Type B pancreatic cell (in vitro differentiated cells): ENCODE measurements at places on chromosomes 1 and 21.
A peak's percentile ranks its signal among the peaks of the same experiment; 100 is the strongest.

DNA sequence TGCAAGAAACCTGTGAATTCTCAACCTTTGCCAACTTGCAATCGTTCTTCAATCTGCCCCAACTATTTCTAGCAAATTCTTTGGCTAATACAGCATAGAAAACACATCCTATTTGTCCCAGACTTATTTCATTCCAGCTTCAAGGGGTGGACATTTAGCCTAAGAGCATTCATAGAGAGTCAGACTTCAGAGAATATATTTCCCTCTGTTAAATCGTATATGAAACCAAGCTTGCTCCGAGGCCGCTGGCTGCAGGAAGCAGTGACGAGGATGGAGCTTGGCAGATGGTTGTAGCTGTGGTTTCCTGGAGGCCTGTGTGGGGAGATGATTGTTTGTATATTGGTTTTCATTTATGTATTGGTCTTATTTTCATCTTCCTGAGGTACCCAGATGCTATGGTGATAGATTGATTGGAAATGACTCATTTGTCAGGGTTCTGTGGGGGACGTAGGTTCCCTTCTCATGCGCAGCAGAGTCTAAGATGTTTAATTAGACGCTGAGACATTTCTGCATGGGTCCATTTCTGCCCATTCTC is 26.1 kb downstream of the MAN1C1 start:
- peaks cover 5% of the 10 kb centered on the region for H3K4me1 ChIP-seq
- no peak overlapping the region for H3K4me3 ChIP-seq
- peak; percentile 20 for DNase-seq
- H3K36me3 ChIP-seq, result peaks cover 6% of the 10 kb centered on the region
- peaks cover 11% of the 10 kb centered on the region for H3K27me3 ChIP-seq

DNA sequence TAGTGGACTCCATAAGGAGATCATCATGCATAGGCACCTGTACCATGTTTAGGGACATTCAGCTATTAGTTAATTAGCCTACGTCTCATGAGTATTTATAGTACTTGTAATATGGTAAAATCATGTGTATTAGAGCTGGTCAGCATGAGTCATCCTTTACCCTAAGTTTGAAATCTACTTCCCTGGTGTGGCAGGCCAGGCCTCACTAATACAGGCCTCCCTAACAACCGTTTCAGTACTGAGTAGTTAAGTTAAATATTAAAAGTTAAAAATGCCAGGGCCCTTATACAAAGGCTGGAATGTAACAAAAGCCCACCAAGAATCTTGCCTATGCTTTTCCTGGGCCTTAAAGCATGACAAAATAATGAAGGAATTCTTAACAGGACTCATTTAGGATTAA is 356.3 kb upstream of the DPYD start:
- H3K27ac ChIP-seq, result no peak overlapping the region
- no peaks in the 10 kb centered on the region for H3K4me1 ChIP-seq
- DNase-seq, result no peak
- H3K27me3 ChIP-seq, result no peaks in the 10 kb centered on the region
- H3K4me3 ChIP-seq, result no peak overlapping the region
- H3K36me3 ChIP-seq, result no peaks in the 10 kb centered on the region

- H3K27ac ChIP-seq, result no peak overlapping the region
- peaks cover 33% of the 10 kb centered on the region for H3K4me1 ChIP-seq
- H3K4me3 ChIP-seq, result no peak overlapping the region
- no peaks in the 10 kb centered on the region for H3K36me3 ChIP-seq
- DNase-seq, result no peak
Measured at GRCh38 chr1:94058766-94059165, 62.2 kb downstream of the ABCA4 start.

- no peak for DNase-seq
- no peaks in the 10 kb centered on the region for H3K4me1 ChIP-seq
- no peak overlapping the region for H3K27ac ChIP-seq
- H3K4me3 ChIP-seq, result no peak overlapping the region
Measured at GRCh38 chr1:26553942-26554682, 24.6 kb downstream of the RPS6KA1 start.

- no peak for DNase-seq
- peaks cover 4% of the 10 kb centered on the region for H3K27me3 ChIP-seq
Measured at GRCh38 chr1:41315146-41315822, 46.0 kb upstream of the FOXO6 start.

DNA sequence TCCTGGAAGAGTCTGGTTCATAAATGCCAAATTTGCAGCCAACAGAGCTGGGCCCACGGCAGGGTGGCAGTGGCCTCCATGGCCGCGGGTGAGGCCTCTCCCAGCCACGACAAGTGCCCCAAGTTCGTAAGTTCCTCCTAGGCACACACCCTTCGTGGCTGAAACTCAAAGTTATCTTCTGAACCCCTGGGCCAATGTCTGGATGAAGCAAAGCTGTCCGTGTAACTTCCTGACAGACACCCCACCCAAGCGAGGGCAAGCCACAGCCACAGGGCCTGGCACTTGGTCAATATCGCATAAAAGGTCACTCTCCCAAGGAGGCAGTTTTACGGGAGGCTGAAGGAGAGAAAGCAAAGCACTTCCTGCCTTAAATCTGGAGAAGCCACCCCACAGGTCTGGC is 27.8 kb upstream of the GPR153 start:
- no peak for DNase-seq
- H3K36me3 ChIP-seq, result no peaks in the 10 kb centered on the region
- no peaks in the 10 kb centered on the region for H3K27me3 ChIP-seq
- no peaks in the 10 kb centered on the region for H3K4me1 ChIP-seq

DNA sequence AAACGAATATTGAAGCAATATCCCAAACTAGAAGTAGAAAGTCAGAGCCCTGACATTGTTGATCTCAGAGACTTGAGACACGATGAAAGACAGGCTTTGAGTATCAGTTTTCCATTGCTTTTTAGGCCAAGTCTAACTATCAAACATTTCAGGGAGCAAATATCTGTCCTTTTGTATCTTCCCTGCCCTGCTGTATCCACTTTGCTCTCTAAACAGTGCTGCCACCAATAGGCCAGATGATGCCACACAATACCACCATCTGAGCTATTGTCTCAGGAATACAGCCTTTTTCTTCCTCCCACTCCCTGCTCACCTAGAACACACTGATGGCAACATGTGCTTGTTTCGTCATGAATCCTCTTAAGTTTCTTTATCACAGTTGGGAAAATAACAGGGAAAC is 62.6 kb upstream of the SPAG17 start:
- no peak overlapping the region for H3K4me3 ChIP-seq
- H3K4me1 ChIP-seq, result peaks cover 19% of the 10 kb centered on the region
- no peak overlapping the region for H3K27ac ChIP-seq
- no peak for DNase-seq

DNA sequence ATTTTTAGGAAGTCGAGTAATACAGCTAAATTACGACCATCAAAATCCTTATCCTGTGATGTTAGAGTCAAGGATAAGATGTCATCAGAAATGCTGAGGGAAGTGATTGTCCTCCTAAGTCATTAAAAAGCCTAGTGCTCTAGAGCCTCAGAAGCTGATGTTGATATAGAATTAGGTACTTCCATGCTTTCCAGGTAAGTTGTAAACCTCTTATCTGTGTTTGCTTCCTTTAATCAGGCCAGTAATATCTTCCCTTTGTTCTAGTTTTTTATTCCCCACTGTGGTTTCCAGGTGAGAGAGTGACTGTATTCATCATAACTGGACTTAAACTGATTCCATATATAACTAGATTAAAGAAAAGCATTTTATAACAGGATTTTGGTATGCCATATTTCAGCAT is 44.4 kb downstream of the SMG7 start:
- DNase-seq, result no peak
- peaks cover 9% of the 10 kb centered on the region for H3K4me1 ChIP-seq
- H3K4me3 ChIP-seq, result no peak overlapping the region
- H3K36me3 ChIP-seq, result peaks cover 13% of the 10 kb centered on the region
- no peaks in the 10 kb centered on the region for H3K27me3 ChIP-seq

- no peak for DNase-seq
- H3K4me1 ChIP-seq, result peaks cover 62% of the 10 kb centered on the region
- no peak overlapping the region for H3K4me3 ChIP-seq
- no peaks in the 10 kb centered on the region for H3K27me3 ChIP-seq
Measured at GRCh38 chr1:56524263-56524662, 55.1 kb downstream of the PLPP3 start.

GRCh38 chr1:63864224-63864641 is 90.4 kb downstream of the ROR1 start:
- DNase-seq, result no peak
- no peaks in the 10 kb centered on the region for H3K27me3 ChIP-seq
- H3K36me3 ChIP-seq, result peaks cover 3% of the 10 kb centered on the region

DNA sequence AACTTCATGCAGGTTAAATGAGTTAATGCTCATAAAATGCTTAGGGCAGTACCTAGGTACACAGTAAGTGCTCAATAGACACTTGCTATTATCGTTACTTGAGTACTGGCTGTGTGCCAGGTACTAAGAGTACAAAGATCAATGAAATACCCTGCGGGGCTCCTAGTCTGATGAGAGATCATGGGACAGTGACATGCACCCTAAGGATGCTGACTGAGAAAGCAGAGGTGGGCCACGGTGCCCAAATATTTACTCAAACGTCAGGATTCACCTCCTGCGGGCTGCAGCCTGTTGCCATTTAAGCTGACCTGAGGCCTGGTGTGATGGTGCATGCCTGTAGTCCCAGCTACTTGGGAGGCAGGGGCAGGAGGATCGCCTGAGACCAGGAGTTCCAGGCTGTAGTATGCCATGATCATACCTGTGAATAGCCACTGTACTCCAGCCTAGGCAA is 19.8 kb upstream of the LUZP1 start:
- peak overlapping the region; percentile 93 for H3K27ac ChIP-seq
- no peaks in the 10 kb centered on the region for H3K4me1 ChIP-seq
- no peak for DNase-seq
- H3K27me3 ChIP-seq, result peaks cover 10% of the 10 kb centered on the region
- no peak overlapping the region for H3K4me3 ChIP-seq

DNA sequence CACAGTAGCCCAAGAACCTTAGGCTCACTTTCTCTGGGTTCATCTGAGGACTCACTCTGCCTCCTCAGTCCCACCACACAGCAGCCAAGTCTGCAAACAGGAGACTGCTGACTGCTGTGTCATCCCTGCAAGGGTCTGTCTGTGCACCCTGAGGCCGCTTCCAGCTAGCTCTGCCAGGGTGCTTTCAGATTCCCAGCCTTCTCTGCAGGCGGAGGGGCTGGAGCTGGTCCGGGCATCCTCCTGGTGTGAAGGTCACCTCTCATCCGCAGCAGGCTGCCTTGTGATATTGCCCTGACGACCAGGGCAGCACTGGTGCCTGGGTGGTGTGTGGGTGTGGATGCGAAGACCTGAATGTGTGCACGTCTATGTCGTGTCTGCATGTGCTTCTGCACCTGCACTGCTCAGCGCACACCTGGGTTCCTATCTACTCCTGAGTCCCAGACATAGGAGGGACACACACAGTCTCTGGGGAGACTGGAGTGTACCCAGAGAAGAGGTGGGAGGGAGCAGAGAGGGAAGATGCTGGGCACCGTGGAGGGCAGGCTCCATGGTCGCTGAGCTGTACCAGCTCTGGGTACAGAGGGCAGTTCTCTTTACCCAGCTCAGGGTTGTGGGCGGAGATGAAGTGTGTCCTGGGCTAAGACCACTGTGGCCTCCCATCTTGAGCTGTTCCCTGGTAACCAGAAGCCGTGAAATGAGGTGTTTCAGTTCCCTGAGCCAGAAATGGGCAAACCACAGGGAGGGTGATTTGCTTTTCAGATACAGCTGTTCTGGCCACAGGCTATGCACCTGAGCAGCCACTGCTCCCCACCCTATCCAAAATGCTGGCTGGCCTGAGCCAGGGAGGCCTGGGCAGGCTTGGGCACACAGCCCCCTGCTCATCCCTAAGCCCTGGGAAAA is 160.9 kb upstream of the CSF3R start:
- no peak overlapping the region for H3K4me3 ChIP-seq
- no peaks in the 10 kb centered on the region for H3K36me3 ChIP-seq
- no peak overlapping the region for H3K27ac ChIP-seq

DNA sequence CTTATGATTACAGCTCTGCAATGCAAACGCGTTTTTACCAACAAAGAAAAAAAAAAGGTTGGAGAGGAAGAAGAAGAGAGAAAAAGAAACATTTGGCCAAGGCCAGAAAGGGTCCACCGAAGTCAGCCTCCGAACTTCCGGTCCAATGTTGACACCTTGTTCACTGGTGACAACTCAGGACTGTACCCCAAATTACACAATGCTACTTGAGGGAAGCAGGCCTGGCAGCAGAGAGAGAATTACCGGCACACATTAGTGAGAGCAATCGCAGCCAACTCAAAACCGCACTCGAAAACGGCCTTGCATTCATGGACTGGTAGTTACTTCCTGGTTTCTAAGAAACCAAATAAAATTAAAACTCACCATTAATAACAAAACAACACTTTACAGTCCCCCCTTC is 652.5 kb downstream of the KIF26B start:
- no peak for DNase-seq
- H3K4me3 ChIP-seq, result no peak overlapping the region
- H3K4me1 ChIP-seq, result peaks cover 27% of the 10 kb centered on the region
- no peak overlapping the region for H3K27ac ChIP-seq
- no peaks in the 10 kb centered on the region for H3K27me3 ChIP-seq

- no peak overlapping the region for H3K27ac ChIP-seq
- H3K4me1 ChIP-seq, result peaks cover 18% of the 10 kb centered on the region
- no peak for DNase-seq
Measured at GRCh38 chr21:29430576-29430975, 131.9 kb downstream of the BACH1 start.

- peaks cover 43% of the 10 kb centered on the region for H3K27me3 ChIP-seq
- H3K36me3 ChIP-seq, result no peaks in the 10 kb centered on the region
- no peak for DNase-seq
- no peaks in the 10 kb centered on the region for H3K4me1 ChIP-seq
Measured at GRCh38 chr1:18246543-18246942, 138.9 kb downstream of the IGSF21 start.

GRCh38 chr1:64387389-64388285 is 82.3 kb upstream of the CACHD1 start:
- no peak overlapping the region for H3K4me3 ChIP-seq
- H3K36me3 ChIP-seq, result no peaks in the 10 kb centered on the region
- H3K27me3 ChIP-seq, result no peaks in the 10 kb centered on the region
- H3K4me1 ChIP-seq, result peaks cover 11% of the 10 kb centered on the region
- no peak for DNase-seq
- no peak overlapping the region for H3K27ac ChIP-seq

DNA sequence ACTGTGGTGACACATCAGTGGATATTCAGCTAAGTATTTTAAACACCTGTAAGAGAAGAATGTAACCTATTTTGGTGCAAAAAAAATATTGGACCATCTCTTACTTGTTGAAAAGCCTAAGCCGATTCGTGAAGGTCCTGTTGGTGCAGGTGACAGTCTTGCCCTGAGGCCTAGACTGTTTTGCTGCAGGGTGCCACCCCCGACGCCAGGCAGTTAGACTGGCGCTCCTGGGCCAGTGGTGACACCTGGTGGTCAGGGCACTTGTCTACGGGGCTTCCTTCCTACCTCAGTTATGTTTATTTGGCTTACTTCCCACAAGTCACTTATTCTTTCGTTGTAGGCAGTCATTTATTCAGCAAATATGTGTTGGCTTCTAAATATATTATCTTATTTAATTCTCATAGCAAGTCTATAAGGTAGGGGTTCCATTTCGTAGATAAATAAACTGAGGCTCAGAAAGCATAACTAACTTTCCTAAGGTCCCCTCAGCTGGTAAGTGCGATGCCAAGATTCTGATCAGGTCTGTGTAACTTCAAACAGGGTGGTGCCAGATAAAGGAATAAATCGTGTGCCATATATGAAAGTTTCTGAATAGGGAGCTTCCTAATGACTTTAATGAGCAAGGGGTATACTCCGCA is 1.9 kb downstream of the EEIG2 start:
- peaks cover 8% of the 10 kb centered on the region for H3K4me1 ChIP-seq
- peak overlapping the region; percentile 34 for H3K4me3 ChIP-seq
- H3K36me3 ChIP-seq, result no peaks in the 10 kb centered on the region
- no peaks in the 10 kb centered on the region for H3K27me3 ChIP-seq
- H3K27ac ChIP-seq, result no peak overlapping the region

GRCh38 chr1:217946511-217946910 is 315.4 kb downstream of the SPATA17 start:
- no peaks in the 10 kb centered on the region for H3K36me3 ChIP-seq
- no peak overlapping the region for H3K4me3 ChIP-seq
- DNase-seq, result no peak
